Motor neuron (in vitro differentiated cells): ENCODE measurements at places on chromosomes 2 and 18. TPM values are rescaled to one million over a fixed set of nuclear protein-coding genes. Genes with fewer than 3 reads are reported as not detected.

- ATAC-seq, result no peak
Observed at GRCh38 chr2:122098306-122098705, 342.9 kb downstream of the TSN start.

GRCh38 chr2:28414583-28414982 is 21.9 kb downstream of the FOSL2 start:
- no peak for ATAC-seq

DNA sequence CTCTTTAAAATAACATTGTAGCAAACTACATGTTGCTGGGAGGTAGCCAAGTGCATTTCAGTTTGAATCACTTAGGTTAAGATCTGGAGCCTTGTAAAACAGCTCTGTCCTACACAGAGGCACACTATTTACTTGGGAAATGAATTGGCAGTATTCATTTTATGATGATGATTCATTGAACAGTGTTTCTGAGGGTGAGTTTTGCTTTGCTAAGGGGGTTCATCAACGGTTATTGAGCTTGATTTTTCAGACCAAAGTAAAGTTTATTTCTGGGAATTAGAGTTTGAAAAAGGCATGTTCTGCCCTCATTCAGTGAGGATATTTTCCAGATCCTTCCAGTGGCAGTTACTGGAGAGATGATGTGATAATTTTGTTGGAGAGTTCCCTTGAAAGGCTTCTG is 55.6 kb downstream of the CCDC85A start:
- no peak for ATAC-seq

GRCh38 chr18:64436111-64436510 is 287.2 kb upstream of the LINC00305 start:
- no peak for ATAC-seq

GRCh38 chr2:16194530-16194929 is 254.2 kb downstream of the MYCN start:
- no peak for ATAC-seq

FAM237A gene
- total RNA-seq, result 0.25 TPM in 1 of 2 replicates, not detected in the other

DNA sequence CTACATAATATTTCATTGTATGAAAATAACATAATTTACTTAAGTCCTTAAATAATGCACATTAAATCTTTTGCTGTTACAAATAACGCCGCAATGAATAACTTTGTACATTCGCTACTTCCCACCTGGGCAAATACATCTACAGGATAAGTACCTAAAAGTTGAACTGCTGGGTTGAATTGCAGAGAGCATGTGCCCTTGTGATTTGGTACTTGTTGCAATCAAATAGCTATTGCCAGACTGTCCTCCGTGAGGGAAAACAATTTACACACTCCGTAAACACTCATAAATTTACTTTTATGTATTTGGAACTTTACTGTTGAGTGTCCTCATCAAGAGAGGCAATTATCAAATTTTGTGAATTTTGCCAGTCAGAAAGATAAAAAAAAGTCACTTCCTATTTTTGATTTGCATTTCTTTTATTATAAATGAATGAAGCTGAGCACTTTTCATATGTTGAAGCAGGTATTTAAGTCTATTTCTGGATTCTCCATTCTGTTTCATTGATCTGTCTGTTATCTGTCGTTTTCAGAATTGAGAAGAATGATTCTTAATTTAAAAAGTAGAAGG is 140.8 kb upstream of the SERTAD2 start:
- no peak for ATAC-seq

DNA sequence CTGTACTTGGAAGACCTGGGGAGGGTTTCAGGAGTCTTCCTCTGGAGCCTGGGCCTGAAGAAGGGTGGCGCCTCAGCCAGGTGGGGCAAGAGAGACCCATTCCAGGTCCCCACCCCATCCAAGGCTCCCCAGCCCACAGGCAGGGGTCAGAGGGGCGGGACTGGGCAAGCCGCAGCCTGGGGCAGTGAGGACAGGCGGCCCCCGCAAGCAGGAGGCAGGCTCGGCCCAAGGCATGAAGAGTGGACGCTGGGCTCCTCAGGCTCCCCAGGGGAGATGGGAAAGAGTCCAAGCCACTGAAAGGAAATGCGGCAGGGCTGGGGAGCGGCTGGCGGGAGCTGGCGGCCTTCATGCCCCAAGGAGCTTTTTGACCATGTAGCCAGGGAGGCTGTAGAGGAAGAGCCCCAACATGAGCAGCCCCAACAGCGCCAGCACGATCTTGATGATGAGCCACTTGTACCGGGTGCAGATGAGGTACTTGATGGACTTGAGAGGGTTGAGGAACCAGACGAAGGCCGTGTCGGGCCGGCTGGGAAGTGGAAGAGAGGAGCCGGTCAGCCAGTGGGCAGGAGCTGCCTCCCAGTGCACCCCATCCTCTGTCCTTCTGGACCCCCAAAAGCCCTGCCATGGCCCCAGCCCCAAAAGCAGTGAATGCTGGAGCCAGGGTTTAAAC is 20.1 kb downstream of the OTOF start:
- no peak for ATAC-seq

FOSL2 gene
- 2.2 and 2.5 TPM in 2 replicates for total RNA-seq

RGPD8 gene
- 18.1 and 25.1 TPM in 2 replicates for total RNA-seq

- ATAC-seq, result no peak
Observed at GRCh38 chr2:109185338-109185737, 56.3 kb downstream of the SH3RF3 start.

GALNT13 gene
- 43.4 and 51.6 TPM in 2 replicates for total RNA-seq

DNA sequence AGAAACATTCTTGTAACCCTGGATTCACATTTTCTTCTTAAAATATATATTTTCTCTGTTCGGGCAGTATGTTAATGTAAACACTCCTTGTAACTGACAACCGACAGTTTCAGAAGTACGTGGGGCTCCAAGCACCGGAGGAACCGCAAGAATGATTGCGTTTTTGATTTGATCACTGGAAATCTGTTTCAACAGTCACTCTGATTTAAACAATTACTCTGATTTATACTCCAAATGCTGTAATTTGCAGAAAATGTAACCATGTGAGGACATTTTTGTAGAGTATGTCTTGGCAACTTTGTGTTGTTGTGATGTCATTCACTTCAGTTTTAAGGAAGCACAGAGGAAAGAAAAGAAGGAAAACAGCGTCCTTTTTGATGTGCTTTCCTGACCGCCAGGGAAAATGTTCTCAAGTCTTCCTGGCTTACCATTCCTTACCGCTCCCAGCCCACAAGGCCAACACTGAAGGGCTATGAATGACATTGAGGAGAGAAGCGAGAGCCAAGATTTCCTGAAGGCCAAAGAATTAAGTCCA is 77.7 kb downstream of the APOB start:
- no peak for ATAC-seq

AFF3 gene
- 26.2 and 28.3 TPM in 2 replicates for total RNA-seq

MC5R gene
- 0.38 and 0.53 TPM in 2 replicates for total RNA-seq

DNA sequence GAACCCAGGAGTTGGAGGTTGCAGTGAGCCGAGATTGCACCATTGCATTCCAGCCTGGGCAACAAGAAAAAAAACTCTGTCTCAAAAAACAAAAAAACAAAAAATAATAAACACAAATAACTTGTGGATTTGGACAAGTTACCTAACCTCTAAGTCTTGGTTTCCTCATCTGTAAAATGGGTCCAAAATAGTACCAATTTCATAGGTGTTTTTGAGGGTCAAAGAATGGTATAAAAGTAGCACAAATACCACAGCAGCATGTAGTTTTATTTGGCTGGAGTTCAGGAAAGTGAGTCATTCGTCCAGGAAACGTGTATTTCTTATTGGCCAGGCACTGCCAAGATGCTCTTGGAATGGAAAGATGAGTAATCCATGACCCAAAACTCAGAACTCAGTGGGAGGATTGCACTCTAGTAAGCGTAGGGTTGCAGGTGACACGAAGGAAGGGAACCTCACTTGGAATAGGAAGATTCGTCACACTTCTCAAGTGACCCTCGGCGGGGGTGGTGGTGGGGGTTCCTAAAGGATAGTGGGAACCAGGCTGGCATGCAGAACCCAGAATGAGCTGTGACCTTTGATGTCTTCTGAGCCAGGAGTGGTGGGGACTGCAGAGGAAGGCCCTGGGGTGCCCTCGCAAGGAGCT is 24.4 kb downstream of the GRHL1 start:
- peak; percentile 40 for ATAC-seq

DNA sequence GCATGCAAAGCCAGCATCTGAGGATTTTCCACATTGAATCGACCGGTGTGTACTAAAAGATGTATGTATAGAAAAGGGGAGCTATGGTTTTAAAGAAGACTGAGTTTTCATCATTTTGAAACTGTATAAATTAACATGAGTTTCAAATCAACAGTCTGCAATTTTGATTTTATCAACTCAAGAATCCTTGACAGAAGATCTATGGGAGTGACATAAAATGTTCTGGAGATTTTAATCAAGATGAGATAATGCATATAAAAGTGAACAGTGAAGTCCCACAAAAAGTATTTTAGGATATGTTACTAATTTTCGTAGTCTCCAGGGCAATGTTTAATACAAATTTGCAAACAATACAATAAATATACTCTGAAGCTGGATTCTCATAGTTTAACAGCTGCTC is 24.0 kb upstream of the CERS6 start:
- ATAC-seq, result no peak

DNA sequence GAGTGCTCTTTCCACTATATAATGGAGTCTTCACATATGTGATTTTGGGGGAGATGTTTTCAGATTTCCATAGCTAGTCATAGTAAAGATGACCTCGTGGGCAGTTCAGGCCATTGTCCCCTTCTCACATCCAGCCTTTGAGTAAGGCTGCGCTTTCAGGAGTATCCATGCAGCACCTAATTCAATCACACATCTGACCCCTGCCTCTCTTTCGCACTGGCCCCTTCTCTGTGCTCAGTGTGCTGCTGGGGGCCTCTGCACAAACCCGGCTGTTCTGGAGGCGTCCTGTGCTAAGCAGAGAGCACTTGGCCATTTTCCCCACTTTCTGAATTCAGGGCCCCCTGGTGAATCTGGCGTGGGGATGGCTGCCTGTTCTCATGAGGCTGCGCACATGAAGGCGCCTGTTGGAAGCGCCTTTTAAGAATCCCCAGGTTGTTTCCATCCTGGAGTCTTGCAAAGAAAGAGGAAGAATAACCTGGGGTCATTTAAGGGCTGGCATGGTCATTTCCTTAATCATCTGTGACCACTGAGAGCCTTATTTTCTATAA is 96.0 kb upstream of the ALPP start:
- peak; percentile 41 for ATAC-seq

DNA sequence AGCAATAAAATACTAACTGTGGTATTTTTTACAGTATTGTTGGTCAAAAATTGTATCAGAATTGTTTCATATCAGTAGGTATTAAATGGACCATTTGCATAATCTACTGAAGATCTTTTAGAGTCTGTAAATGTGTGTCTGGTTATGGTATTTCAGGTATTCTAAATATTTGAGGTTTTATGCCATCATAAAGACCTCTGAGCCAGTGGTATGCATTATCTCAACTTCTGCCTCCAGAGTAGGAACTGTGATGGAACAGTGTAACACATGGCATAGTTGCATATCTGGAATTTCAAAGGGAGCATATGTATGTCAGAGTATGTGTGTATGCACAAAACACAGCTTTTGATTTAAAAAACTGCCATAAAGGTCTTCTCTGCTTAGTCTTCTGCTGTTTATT is 15.4 kb downstream of the GREB1L start:
- ATAC-seq, result no peak

DNA sequence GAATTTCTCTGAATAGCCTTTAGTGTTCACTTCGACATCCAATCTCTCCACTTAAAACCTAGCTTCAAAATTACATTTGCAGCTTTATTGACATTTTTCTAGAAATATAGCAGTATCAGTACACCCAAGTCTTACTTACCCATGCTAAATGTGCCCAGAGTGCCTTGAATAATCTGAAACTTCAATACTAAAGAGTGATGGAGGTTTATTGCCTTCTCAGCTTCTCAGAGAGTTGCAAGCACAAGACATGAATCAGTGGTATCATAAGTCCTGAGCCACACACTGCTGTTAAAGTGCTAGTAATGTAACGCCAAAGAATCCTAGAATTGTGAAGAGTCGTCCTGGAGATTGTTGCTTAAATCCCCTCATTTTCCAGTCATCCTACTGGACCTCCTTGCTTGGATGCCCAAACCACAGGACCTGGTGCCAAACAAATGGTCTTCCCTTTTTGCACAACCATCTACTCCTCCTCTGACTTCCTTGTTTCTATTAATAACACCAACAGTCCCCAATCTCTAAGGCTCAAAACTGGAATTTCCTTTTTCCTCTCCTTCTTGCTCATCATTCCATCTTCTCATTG is 83.2 kb upstream of the SPATS2L start:
- no peak for ATAC-seq

GPBAR1 gene
- 0.73 and 0.83 TPM in 2 replicates for total RNA-seq

DNA sequence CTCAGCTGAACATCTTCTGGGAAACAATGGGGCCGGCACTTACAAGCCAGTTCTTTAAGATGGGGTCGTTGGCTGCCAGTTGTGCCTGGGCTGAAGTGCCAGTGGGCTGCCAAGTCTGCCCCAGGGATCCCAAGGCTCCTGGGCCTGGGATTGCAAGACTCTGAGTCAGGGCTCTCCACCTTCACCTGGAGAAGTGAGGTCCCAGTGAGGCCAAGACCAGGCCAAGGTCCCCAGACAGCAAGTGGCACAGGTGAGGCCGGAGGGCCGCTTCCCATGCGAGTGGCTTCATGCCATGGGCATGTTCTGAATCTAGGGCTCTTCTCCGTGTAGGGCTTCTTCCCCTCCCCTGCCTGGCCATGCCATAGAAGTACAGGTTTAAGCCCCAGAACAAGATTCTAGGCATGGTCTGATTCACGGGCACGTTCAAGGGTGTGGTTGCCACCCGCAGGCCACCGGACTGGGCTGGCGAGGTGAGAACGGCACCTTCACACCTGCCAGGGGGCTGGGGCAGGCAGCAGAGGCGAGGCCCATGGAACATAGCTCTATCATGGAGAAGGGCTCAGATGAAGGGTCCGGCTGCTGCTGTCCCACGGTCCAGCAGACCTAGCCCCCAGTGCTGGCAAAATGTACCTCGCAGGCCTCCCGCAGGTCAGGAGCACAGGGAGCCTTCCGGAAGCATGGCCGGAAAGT is 36.4 kb downstream of the TWIST2 start:
- no peak for ATAC-seq

GRCh38 chr2:238847841-238848690 is at the start of gene TWIST2:
Gene TWIST2 (plus strand): TSS chr2:238848085. CDS start chr2:238848216, 131 bp downstream.
- peak; percentile 64 for ATAC-seq

GPN1 gene
- total RNA-seq, result 34.3 and 34.4 TPM in 2 replicates

DNA sequence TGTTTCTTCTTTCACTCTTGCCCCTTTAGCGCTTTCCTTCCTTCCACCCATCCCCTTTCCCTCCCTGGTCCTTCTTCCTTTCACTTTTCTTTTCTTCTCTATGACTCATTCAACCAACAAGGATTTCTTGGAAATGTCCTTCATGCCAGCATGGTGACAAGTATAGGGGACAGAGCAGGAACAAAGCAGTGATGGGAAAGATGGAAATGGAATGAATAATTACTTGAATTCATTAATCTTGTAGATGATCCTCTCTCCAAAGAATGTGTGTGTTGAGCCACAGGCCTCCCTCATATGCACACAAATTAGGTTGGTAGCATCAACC is 1.5 kb downstream of the VAMP5 start:
- peak; percentile 4 for ATAC-seq

GRCh38 chr2:27495840-27496356 is 741 bp upstream of the GCKR start:
- ATAC-seq, result no peak

DNA sequence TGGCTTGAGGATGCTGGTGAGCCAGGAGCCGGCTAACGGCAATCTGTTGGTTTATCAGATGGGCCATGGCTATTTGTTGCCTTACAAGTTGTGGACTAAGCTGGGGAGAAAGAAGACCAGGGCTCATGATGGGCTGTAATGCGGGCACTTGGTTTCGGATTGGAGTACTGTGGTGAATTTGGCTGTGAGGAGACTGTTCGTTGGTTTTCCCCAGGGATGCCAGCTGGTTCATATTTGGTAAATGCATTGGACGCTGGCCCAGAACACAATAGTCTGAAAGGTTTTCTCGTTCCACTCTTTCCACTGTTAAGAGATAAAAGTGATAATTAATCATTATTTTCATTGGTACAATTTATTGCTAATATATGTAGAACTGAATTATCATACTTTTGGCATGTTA is 108.9 kb downstream of the SATB2 start:
- no peak for ATAC-seq
